Tongue (tissue), 3 donors: ENCODE measurements at places on chromosomes 2 and 18.

- DNase-seq, result no peak
Observed at GRCh38 chr2:71043531-71044407, 24.7 kb upstream of the NAGK start.

GRCh38 chr2:128983094-128983493 lies 664.4 kb upstream of the HS6ST1 start:
- no peak for DNase-seq

GRCh38 chr2:30406853-30407252 lies 40.2 kb upstream of the LCLAT1 start:
- peak; percentile 27 for DNase-seq

DNA sequence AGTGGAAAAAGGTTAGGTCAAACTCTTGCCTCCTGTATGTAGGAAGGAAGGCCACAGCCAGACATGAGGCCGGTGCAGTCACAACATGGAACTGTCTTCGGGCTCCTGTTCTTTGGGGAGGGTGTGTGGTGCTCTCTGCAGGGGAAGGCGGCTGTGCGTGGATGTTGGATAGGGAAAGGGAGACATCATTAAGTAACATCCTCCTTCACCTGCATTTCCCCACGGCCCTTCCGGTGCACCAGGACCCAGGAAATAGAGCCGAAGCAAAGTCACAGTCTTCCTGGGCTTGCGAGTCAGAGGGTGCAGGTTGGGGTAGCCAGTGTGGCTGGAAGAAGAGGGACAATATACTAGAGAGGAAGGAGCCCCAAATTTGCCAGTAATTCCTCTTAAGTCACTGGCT lies 78.9 kb upstream of the SMAD7 start:
- no peak for DNase-seq

DNA sequence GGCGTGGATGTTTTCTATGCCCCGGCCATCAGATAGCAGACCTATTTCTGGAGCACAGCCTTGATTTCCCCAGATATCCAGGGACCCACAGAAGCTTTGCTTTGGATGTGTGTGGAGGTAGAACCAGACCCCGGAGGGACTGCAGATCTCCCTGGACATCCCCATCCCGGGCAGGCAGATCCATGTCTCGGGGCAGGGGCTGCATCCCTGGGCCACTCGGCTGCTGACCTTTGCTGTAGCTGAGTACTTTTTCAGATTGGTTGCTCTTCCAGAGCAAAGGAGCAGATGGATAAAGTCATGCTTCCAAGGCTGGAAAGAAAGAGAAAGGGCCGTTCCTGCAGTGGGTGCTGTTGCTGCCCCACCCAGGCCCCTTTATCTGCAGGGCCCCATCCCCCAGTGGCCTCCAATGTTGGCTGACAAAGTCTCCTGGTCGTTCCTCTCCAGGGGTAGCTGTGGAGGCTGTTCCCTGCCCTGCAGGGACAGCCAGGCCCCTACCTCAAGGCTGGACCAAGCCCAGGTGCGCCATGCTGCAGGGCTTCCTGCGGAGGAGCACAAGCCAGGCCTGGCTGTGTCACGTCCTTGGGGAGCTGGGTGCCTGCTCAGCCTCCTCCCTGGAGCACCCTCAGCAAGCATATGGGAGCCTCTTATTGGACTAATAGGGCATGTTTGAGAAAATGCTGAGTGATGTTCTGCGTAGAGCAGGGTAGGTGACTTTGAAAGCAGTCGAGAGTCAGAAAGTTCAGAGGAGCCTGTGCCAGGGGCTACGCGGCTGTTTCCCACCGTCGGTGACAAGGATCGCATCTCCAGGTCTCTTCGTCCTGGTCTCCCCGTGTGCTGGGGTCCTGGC lies 68.4 kb downstream of the TPO start:
- DNase-seq, result no peak
